ENCODE measurements at places on chromosomes 11 and 22.

DNA sequence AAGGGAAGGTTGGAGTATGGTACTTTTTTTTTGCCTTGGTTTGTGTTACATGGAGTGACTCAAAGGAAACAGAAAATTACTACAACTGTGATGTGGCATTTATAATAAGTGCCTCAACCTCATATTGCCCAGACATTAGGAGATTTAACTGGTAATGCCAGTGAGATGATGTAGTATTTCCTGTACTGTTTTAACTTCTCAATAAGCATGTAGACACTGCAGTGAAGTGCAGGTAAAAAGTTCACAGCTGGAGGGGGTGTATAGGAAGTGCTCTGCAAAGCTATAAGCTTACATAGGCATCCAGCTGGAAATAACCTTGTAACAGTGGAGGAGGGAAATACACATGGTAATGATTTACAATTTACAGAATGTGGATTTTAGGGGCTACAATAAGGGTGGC is 138.2 kb upstream of the MTMR2 start:
- DNase-seq, result no peak

GRCh38 chr11:9625162-9625561 is 38.7 kb upstream of the SWAP70 start:
- DNase-seq, result no peak

- DNase-seq, result no peak
Observed at GRCh38 chr22:27844656-27845591, 43.4 kb upstream of the MN1 start.

GRCh38 chr11:106724293-106724892 is 293.9 kb downstream of the GUCY1A2 start:
- DNase-seq, result no peak

GRCh38 chr11:117621226-117621625 is 175.8 kb downstream of the DSCAML1 start:
- no peak for DNase-seq

DNA sequence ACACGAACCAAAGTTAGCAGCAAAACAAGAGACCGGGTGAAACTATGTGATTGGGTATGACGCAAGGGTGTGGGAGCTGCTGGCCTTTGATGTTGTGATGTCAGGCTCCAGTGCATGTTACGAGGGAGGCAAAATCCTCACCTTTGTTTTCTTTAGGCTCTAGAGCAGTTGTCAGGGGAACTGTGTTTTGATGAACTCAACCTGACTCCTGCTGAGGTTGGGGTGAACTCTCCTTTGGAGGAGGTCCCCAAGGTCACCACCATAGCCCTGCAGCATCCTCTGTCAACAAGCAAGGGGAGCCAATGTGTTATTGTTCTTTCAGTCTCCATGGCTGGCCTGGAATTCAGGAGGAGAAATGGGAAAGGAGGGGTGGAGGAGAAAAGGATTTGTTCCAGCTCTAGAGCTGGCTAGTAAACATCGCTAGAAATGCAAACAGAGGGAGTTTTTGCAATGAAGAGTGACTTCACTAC is 33.8 kb downstream of the RASSF10 start:
- no peak for DNase-seq

DNA sequence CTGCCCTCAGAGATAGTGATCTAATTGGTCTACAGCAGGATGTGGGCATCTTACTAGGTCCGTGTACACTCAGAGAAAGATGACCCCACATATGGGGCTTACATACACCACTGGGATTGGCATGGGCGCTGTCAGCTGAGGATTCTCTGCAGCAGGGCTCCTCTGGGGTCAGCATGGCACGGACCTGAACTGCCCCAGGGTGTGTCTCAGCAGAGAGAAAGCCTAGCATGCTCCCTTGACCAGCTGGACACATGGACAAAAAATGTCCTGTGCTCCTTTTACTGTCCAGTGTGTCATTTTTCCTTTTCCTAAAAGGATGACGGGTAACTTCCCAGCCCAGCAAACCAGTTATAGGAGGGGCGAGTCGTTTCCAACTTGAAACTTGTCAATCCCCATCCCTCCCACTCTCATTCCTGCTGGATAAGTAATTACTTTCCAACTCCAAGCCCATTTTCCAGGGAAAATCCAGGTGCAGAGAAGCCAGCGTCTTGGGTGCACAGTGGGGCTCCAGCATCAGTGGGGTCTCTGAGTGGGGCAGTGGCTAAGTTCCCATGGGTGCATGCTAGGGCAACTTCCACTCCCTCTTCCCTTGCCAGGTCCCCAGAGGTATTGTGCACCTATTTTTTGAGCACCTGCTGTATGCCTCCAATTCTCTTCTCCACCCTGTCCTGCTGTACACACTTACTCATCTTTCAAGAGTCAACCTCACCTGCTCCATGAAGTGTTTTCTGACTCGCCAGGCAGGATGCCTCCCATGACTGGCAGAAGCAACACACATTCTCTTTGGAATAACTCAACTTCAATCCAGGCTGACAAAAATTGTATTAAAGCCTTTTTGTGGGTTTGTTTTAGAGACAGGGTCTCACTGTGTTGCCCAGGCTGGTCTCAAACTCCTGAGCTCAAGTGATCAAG is 5.0 kb downstream of the VSTM5 start:
- DNase-seq, result no peak

DNA sequence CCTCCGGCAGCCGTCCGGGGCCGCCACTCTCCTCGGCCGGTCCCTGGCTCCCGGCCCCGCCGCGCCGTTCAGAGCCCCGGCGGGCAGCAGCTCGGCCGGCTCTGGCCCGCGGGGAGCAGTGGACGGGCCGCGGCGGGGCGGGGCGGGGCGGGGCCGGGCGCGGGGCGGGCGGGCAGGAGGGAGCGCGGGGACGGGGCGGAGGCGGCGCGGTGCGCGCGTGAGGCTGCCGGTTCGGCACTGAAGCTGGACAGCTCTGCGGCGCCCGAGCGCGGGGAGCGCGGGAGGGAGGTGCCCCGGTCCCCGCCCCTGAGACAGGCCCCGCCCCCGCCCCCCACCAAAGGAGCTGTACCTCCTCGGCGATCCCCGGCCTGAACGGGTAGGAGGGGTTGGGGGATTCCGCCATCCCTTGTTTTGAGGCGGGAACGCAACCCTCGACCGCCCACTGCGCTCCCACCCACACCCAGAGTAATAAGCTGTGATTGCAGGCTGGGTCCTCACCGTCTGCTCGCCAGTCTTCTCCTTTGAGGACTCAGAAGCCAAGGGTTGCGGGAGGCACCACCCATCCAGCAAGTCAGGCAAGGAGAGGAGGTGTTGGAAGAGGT is at the start of gene DRD2:
Gene DRD2, minus strand, starts transcription at position 239 of the 602 bp plus-strand sequence. CDS start 50,747 bp downstream, outside the sequence.
- DNase-seq, result no peak

DNA sequence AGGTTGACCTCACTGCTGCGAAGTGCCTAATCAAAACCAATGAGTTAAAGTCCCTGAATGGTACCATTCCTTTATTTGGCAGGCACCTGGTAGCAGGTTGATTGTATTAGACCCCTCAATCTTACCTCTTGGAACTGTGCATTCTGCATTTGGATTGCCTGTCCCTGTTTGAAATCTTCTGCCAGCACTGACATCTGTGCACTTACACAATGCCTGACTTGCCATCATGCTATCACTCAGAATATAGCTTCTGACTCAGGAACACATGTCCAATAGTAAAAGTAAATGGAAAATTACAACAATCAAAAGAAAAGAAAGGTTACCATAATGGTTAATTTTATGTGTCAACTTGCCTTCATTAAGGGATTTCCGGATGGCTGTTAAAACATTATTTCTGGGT is 366.0 kb upstream of the PDGFD start:
- no peak for DNase-seq

- DNase-seq, result no peak
Observed at GRCh38 chr11:134533511-134533910, 121.5 kb upstream of the B3GAT1 start.

GRCh38 chr22:47236718-47237117 is 474.3 kb downstream of the TBC1D22A start:
- no peak for DNase-seq

All from stimulated activated CD4-positive, alpha-beta T cell treated with anti-CD3 and anti-CD28 coated beads, TNF-alpha, amount 100 ng/mL, for 1 hour (primary cell).